H9 (cell line): ENCODE measurements at places on chromosomes 1 and 21. TPM values are rescaled to one million over a fixed set of nuclear protein-coding genes. Genes with fewer than 3 reads are reported as not detected.

DNA sequence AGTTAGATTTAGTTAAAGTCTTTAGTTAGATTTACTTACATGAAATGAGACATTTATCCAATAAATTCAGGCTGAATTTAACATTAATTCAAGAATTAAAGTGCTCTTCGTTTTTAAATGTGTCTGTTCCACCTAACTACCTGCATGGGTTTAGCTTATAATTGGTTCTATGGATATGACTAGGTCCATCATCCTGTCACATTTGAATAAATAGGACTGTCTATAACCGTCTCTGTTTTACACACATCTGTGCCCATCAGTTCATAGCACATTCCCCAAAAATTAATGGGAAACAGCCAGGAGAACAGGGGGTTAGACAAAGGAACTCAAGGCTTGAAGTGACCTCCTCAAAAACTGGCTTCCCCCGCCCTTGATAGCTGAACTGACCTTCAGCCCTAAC is 219.6 kb downstream of the MRPL39 start:
- no peak for DNase-seq

GRCh38 chr21:25334046-25334730 is 273.1 kb downstream of the MRPL39 start:
- no peak for DNase-seq

GRCh38 chr1:37601441-37601840 is 5.7 kb upstream of the GNL2 start:
- no peak for DNase-seq

GRCh38 chr1:153677718-153678518 is 570 bp upstream of the NPR1 start:
- peak; percentile 77 for DNase-seq

DNA sequence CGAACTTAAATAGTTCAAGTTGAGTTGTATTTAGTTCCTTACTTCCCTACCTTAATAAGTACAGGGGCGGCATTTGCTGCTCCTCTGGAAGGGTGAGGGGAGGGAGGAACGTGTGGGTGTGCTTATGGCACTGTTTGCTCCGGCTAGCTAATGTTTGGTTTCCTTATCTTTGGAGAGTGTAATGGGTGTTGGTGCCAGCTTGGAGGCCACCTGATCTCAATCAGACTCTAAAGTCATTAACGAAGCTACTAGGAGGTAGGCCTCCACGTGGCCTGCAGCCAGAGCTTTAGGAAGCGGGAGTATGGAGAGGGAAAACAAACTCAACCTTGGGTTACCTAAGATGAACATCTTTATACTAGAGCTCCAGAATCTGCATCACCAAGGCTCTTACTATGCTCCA is 43.0 kb upstream of the RAP1A start:
- DNase-seq = no peak

GRCh38 chr1:26403656-26404055 is 7.0 kb upstream of the LIN28A start:
- no peak for DNase-seq

- no peak for DNase-seq
Measured at GRCh38 chr1:227736814-227737432, 1.7 kb downstream of the SNAP47 start.

DNA sequence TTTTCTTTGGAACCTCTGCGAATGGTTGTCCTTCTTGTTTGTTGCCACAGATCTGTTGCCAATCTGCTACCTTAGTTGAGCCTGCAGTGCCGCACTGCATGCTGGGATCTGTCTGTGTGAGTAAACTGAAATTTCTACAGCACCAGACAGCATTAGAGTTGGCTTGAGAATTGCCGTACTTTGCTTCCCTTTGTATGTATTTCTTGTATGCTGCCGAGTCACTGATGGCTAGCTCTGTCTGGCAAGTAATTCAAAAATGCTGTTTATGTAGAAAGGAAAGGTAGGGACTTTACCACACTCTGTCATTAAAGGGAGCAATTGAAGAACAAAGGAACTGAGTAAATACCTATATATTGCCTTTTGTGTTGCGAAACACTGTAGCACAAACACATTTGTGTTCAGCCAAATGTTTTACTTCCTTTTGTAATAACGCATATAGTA is 857.4 kb downstream of the USP25 start:
- DNase-seq = peak; percentile 41

GRCh38 chr1:116721451-116722007 is 32.7 kb upstream of the CD2 start:
- DNase-seq = no peak

GRCh38 chr1:34779005-34779404 is 2.0 kb upstream of the GJB3 start:
- DNase-seq = no peak

DNA sequence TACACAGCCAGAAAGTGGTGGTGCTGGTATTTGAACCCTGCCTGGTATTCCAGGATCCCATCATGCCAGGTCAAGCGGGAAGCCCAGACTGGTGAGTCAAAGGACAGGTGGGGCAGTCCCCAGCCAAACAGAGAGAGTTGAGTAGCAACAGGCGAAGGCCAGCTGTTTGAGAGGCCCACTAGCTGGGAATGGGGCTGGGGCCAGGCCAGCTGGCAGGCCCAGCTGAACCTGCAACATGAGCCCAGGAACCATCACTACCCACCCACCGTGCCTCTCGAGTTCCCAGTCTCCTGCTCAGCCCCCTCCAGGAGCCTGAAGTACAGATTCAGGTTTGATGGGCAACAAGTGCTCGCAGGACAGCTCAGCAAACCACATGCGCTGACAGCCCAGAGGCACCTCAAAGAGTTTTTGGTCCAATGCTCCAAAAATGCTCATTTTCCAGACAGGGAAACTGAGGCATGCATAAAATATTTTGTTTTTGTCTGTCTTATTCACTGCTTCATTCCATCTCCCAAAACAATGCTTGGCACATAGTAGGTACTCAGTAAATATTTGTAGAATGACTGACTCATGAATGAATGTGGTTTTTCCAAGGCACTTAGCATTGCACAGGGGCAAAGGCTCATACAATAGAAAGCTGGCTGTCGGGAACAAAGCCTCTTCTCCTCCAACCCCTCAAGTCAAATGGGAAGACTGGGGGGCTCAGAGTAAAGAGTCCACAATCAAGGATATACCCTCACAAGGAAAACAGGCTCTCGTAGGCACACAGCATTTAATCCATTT is 42.5 kb upstream of the CLIC4 start:
- DNase-seq = peak; percentile 65

- no peak for DNase-seq
Measured at GRCh38 chr1:199751962-199752687, 275.4 kb upstream of the NR5A2 start.

DNA sequence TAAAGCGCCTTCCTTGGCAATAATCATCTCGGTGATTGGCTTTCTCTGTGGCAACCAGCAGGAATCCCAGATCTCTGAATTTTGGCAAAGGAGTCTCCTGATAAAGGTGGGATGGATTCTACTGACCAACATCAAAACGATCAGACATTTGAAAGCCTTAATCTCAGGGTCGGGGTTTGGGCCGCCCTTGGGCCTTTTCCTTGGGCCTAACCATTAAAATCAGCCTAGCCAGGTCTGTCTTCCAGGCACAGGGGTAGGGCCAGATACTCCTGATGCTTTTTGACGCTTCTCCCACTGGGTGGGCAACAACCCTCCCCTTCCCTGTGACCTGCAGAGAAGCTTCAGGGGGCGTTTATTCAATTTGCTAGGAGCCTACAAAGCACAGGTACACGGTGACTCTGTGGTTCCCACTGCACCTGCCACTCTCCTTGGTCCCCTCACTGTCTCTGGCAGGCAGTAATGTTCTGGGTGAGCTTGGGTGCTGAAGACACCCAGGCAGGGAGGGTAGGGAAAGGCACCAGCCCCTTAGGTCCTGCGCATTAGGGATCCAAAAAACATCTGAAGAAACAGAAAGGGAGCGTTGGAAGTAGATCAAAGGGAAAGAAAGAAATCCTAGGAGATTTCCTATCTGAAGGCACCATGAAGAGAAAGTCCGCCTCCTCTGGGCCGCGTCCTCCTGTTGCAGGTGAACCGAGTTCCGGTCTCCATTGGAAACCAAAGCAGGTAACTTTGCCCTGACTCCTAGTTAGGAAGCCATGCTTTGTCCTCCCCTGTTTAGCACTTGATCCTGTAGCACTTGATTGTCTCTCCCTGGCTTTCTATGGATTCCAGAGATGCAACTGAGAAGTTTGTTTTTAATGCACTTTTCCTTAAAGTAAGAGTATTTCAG is 12.3 kb downstream of the RNU1-2 start:
- DNase-seq = no peak

DNA sequence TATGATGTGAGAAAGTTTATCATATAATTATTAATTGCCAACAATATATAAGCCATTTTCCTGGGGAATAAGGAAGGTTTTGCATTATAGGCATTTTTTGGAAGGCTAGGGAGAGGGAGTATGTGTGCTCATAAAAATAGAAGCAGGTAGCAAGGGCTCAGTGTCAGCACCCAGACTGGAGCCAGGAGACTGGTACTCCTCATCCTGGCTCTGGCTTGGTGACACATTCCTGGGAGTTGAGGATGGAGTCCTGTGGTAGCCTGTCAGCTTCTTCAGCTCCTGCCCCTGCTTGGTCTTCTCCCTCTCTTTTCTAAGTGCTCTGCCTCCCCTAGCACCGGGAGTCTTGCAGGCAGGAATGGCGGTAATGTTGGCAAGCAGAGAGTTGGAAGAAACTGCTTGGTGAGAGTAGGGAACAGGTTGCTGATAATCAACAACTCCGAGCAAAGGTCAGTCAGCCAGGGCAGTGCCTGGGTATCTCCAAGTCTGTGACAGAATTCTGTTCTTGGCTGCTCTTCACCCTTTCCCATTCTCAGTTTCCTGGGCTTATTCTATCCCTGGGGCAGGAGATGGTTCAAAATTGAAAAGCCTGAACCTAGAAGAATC is 23.0 kb downstream of the GIPC2 start:
- no peak for DNase-seq

DNA sequence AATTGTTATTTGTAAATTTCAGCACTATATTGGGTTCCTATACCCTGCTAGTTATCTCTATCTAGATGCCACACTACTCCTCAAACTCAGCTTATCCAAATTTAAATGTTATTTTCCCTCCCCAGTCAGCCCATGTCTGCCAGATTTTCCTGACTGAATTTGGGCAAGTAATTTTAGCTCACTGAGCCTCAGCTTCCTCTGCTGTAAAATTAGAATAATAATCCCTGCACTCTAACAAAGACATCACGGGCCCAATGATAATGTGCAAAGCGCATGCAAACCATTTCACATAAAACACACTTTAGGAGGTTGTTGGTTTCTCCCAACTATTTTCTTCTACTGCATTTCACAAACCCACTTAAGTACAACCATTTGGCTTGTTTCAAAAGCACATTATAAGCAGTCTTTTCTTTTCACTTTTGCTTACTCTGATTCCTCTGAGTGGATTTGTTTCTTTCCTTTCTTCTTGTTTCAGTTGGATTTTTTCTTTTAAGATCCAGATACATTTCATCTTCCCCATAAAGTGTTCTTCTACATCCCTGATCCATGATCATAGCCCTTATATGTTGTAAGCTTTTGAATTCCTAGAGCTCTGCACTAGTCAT is 152.8 kb upstream of the DPT start:
- no peak for DNase-seq

GRCh38 chr1:56538532-56538931 is 40.8 kb downstream of the PLPP3 start:
- no peak for DNase-seq

DNA sequence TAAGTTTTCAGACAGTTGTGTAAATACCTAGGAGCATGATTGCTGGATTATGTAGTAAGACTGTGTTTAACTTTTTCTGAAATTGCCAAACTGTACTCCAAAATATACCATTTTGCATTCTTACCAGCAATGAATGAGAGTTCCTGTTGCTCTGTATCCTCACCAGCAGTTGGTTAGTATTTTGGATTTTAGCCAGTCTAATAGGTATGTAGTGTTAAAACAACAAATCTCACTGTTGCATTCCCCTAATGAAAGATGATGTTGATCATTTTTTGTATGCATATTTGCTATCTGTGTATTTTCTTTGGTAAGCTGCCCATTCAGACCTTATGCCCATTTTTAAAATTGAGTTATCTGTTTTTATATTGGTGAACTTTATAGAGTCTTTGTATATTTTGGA is 89.9 kb downstream of the RASAL2 start:
- no peak for DNase-seq

DNA sequence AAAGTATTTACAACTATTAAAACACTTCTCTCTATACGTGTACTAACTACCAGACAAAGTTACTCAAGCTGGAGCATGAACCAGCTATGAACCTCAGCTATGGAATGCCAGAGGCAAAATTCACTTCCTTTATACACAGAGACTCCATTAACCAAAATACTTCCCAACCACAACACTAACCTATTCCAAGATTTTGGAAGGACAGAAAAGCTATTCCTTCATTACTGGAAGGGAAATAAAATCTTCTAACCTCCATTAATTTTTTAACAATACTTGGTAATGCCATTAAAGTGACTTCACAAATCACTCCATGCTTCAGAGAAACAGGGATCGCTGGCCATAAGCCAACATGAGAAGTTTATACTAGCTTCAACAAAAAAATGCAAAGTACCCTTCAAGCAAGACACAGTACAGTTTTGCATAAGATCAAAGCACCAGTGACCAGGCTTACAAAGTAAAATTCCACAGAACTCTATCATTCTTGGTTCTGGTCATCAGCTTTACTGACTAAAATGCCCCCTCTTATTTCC is 58.0 kb downstream of the PUM1 start:
- DNase-seq = no peak

The TMEM61 gene
- 0.61 and 1.0 TPM in 2 replicates for total RNA-seq

The IFI6 gene
- 4.3 and 6.4 TPM in 2 replicates for total RNA-seq

The DCST2 gene
- 0.35 and 0.44 TPM in 2 replicates for total RNA-seq

The TMEM125 gene
- total RNA-seq = 19.1 and 19.6 TPM in 2 replicates

The SPRR3 gene
- total RNA-seq = not detected in 2 replicates

The ABCG1 gene
- total RNA-seq = 0.83 and 0.99 TPM in 2 replicates

The PPIH gene
- 87.5 and 89.3 TPM in 2 replicates for total RNA-seq

The ZNF697 gene
- 17.4 and 17.9 TPM in 2 replicates for total RNA-seq

The RAB25 gene
- 42.8 and 43.1 TPM in 2 replicates for total RNA-seq

The ADORA1 gene
- total RNA-seq = 1.3 and 3.0 TPM in 2 replicates

The PTAFR gene
- total RNA-seq = 1.8 and 1.9 TPM in 2 replicates
